Activated T-cell treated with anti-CD3 and anti-CD28 coated beads, Interleukin-2, amount 50 U/mL, for 24 hours (primary cell): ENCODE measurements at places on chromosomes 2 and 18.

DNA sequence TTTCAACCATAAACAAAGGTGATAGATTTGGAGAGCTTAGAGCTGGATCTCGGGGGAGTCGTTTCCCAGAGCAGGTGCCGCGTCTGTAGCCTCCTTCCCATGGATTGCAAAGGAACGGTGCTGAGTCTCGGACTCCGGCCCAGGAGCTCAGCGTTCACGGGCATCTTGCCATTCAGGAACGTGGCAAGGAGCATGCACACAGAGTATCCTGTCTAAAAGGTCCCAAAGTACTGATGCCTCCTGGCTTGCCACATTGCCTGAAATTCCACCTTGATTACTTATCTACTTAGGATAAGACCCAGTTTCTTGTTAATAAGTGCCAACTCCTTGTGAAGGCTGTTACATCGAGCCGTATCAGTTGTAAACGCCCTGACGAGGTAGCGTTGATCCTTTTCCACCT is 197.8 kb upstream of the MYT1L start:
- no peak for DNase-seq

- no peak for DNase-seq
These were observed 86.2 kb upstream of the GLS start for GRCh38 chr2:190794377-190794776.

DNA sequence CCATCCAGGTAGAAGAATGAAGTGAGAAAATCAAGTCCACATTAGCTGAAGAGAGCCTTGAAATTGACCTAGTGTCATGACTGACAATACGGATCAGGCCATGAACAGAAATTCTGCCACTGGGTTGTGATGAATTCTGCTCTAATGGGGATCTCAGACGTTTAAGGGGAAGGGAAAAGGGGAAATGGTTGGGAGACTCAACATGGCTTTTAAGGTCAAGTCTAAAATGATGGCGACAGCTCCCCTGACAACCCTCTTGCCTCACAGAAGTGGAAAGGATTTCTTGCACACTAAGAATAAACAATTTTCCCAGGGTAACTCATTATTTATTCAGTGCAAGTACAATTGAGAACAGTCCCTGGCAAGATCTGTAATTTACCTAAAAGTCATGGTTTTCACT is 302.5 kb upstream of the ACVR2A start:
- DNase-seq = no peak

- DNase-seq = no peak
These were observed 77.2 kb upstream of the FIGN start for GRCh38 chr2:163812926-163813520.

GRCh38 chr2:231672617-231673347 is 35.5 kb upstream of the PTMA start:
- no peak for DNase-seq

GRCh38 chr2:60285626-60286316 is 267.7 kb downstream of the BCL11A start:
- no peak for DNase-seq

DNA sequence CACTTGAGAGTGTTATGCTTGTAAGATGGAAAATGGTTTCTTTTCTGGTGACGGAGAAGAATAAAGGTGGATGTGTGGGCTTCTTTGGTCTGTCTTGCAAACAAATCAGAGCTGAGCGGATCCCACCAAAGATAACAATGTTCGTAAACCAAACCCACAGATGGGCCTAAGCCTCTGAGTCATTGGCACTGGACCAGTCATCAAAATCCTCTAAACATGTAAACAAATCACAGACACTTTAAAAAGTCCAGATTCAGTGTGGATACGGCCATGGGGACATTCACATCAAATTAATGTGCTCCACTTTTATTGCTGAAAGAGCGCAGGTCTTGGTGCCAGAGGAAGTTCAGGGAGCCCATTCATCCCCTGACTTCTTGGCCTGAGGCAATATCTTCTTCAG is 60.5 kb upstream of the TMEM200C start:
- no peak for DNase-seq

DNA sequence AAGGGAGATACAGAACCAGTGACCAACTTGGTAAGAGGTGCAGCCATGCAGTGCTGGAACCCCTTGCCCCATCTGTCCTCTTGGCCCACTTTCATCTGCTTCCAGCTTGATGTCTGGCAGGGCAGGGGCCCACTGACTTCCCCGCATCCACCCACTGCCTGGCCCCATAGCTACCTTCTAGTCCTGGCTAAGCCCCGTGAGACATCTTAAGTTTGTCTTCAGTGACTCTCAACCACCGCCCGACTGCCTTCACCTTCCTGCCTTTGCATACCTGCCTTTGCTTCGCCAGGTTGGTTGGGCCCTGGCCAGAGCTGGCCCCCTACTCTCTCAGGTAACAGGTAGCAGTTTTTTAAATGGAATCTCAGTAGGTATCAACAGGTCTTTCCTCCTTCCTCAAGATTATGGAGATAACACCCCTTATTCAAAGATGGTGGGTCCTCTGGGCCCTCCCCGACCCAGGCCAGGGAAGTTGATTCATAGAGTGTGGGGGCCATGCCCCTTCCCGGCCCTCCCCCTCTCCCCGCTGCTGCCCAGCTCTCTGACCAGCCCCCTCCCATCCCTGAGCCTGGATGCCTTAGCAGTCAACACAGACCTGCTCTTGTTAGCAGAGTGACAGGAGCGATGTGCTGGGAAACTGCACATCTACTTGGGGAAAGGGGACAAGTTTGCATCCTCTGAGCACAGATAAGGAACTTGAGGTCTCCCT is 2.8 kb downstream of the ARID5A start:
- no peak for DNase-seq

GRCh38 chr18:23828426-23828825 is 139.2 kb downstream of the LAMA3 start:
- DNase-seq = no peak

DNA sequence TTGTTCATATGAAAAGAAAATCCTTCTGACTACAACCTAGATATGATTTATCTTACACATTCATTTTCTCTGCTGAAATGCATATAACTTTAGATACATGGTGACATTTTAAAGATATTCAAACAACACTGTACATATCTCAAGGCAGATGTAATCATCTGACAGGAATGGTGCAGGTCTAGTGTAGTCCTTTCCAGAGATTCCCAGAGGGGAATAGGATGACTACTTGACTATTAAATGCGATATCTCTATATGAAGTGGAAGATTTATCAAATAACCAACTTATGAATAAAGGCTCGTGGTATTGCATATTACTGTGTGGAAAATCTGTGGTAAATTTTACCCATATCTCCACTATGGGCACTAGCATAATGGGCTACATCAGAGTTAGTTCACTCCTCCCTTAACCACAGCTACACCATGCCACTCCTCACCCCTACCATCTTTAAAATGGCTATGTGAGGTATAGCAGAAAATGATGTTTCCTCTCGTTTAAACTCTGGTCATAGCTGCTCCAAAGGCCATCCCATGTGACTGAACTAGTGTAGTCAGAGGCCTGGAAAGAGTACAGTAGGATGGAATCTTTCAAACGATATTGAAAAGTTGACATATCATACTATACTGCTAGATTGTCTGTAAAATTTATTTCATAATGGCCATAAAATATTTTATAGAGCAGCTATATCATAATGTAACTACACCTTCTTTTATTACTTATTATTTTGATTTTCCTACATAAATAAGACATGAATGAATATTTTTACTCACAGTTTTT is 9.1 kb upstream of the ITPRID2 start:
- DNase-seq = no peak

- no peak for DNase-seq
These were observed 224.6 kb upstream of the LRRTM4 start for GRCh38 chr2:77746780-77747179.

DNA sequence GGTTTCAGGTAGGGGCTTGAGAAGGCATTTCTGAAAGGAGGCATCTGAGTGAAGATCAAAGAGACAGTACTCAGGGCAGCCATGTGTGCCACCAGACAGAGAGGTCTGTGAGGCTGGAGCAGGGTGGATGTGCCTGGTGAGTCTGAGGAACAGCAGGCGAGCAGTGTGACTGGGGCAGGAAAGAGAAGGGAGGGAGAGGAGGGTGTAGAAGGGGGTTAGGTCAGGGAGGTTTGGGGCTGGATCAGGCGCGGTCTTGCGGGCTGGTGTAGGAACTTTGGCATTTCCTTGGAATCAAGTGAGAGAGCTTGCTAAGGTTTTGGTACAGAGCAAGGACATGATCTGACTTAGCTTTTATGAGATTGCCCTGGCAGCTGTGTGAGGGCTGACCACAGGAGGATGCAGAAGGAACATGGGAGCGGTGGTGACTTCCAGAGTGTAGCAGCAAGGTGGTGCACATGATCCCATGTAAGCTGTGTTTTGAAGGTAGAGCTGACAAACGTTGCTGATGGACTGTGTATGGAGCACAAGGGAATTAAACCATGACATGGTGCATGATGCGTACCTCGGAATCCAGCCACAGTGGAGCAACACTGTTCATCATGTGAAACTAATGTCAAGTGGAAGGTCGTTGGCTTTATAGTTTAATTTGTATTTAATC is 13.9 kb downstream of the RAB31 start:
- no peak for DNase-seq

- DNase-seq = no peak
These were observed 29.1 kb downstream of the XIRP2 start for GRCh38 chr2:166917415-166917814.

- DNase-seq = no peak
These were observed 25.4 kb downstream of the FAM98A start for GRCh38 chr2:33573657-33574056.

GRCh38 chr2:240996161-240996833 is 2.1 kb upstream of the SNED1 start:
- DNase-seq = peak; percentile 23

DNA sequence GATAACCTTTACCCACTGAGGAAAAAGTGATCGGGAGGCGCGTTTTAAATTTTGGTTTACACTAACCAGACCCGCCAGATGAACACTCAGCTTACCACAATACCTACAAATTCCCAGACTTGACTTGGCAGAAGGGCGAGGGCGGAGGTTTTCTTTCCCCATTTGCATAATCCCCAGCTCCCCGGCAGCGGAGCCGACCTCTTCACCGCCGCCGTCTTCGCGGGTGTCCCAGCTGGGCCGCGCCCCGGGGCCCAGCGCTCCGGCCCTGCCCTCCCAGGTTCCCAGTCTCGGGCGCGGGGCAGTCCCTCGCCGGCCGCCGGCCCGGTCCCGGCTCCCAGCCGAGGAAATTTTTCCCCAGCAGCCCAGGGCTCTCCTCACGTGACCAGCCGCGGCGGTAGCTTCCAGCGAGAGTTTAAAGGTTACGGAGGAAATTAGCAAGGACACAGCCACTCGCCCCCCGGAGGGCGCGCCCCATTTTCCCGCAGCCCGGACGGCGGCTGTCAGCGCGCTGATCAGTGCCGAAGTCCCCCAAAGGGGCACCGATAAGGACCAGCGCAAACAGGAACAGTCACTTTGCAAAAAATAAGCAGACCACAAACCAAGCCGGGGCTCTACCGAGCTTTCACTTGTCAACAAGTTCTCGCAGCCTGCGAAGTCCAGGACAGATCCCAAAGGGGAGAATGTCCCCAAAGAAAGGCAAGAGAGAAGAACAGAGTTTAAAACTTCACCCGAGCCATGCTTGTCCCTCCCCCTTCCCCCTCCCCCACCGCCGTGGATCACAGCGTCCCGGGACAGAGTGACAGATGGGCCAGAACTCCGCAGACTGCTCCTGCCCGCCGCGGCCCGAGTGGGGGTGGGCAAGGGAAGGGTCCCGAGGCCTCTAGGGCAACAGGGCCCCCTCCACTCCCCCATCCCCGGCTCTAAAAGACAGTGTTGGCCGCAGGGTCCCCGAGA is 1.3 kb upstream of the PRKCE start:
- DNase-seq = peak; percentile 77

DNA sequence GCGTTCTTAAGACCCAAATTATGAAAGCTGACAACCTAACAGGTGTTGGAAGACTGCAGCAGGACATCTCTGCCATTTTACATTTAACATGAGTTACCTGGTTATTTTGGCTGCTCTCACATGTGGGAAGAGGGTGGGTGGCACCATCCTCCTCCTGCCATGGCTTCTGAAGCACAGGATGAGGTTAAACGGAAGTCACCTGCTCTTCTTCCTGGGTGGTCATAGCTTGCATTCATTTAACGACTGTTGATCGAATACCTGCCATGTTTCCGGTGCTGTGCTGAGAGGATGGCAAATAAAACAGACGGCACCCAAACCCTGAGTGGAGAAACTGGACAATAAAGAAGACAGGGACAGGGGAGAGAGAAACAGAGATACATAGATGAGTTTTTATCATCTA is 118.0 kb downstream of the RHBDD1 start:
- no peak for DNase-seq

DNA sequence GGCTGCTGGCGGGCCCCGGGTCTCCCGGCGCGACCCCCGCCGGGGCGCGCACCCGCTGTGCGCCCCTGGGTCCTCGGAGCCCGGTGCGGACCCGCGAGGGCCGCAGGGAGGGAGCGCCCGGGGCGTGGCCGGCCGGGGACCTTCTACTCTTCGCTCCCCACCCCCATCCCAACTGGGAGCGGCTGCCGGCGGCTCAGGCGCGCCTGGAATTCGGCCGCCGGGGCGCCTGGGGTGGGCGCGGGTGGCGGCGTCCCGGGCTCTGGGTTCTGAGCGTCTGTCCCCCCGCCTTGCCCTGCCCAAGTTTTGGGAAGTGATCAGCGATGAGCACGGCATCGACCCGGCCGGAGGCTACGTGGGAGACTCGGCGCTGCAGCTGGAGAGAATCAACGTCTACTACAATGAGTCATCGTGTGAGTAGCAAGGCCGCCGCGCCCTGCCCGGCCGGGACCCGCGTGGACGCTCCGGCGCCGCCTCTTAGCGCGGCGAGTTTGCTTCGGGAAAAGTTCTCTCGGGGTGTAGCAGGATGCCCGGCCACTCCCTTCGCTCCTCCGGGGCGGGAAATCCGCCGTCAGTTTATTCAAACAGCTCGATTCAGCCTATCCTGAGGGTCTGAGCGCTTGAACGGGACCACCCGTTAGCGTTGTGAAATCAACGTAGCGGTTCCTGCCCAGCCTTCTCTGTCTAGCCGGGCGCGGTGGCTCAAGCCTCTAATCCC is 502 bp downstream of the TUBB6 start:
- peak; percentile 48 for DNase-seq

- DNase-seq = no peak
These were observed 305.5 kb upstream of the HDAC4 start for GRCh38 chr2:239706367-239706766.

DNA sequence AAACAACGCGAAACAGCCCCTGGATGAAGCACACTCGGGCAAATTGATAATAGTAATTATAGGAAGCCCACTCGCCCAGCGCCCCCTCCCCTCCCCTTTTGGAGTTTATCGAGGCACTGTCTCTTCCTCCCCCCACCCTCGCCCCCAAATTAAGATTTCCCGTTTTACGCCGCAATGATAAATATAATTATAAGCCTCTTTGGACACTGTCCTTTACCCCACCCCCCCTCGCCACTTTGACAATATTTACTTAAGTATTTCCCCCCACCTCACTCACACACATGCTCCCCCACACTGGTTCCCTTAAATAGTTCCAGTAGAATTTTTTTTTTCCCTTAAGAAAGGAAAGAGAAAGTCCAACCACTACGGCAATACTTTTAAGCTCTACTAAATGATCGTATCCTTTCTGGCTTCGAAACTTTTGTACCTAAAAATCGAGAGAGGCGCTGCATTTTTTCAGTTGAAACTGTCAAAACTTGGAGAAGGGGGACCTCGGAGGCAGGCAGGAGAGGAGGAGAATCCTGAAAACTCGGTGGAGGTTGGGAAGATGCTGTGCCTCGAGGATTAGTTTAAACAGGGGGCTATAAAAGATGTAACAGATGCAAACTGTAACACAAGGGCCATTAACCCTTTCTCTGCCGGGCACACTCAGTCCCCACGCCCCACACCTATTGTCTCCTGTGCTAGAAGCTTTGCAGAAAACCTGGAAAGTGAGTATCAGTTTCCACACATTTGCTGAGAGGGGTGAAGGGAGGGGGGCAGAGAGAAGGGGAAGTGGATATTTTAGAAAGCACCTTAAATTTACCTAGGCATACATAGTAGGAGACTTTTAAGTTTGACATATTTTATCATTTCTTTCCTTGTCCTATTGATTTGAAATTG is 1.8 kb downstream of the ZEB2 start:
- no peak for DNase-seq
